Pons (tissue), 1 donor: ENCODE measurements at places on chromosomes 7 and 10.

- peak; percentile 65 for DNase-seq
These were observed 7.4 kb upstream of the APBB1IP start for GRCh38 chr10:26430641-26431163.

- no peak for DNase-seq
These were observed 146.4 kb upstream of the LYZL2 start for GRCh38 chr10:30775779-30776591.

DNA sequence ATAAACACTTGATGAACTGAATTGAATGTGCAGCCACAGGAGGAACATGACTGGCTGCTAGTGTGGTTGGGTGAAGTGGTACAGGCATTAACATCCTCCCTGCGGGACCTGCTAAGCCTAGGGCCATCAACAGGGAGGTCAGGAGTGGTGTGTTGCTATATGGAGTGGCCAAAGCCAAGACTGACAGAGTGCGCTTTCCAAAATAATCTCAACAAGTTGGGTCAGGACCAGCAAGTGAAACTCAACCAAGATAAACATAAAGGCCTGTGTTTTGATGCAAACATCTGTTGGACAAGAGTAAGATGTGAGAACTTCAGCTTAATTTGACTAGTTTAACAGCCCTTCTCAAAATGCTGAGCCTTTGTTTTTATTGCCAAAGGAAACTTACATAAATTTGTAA lies 97.7 kb downstream of the WDFY4 start:
- DNase-seq, result no peak

DNA sequence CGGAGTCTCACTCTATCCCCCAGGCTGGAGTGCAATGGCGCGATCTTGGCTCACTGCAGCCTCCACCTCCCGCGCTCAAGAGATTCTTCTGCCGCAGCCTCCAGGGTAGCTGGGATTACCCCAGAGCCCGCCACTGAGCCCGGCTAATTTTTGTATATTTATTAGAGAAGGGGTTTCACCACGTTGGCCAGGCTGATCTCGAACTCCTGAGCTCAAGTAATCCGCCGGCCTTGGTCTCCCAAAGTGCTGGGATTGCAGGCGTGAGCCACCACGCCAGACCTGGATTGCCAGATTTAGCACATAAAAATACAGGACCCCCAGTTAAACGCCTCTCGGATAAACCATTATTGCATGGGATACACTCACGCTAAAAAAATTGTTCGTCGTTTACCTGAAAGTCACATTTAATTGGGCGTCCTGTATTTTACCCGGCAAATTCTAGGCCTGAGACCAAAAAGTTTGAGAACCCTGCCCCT lies 375 bp upstream of the GATAD1 start:
- DNase-seq, result no peak

GRCh38 chr10:86959737-86960002 lies 1.3 kb downstream of the SNCG start:
- no peak for DNase-seq

DNA sequence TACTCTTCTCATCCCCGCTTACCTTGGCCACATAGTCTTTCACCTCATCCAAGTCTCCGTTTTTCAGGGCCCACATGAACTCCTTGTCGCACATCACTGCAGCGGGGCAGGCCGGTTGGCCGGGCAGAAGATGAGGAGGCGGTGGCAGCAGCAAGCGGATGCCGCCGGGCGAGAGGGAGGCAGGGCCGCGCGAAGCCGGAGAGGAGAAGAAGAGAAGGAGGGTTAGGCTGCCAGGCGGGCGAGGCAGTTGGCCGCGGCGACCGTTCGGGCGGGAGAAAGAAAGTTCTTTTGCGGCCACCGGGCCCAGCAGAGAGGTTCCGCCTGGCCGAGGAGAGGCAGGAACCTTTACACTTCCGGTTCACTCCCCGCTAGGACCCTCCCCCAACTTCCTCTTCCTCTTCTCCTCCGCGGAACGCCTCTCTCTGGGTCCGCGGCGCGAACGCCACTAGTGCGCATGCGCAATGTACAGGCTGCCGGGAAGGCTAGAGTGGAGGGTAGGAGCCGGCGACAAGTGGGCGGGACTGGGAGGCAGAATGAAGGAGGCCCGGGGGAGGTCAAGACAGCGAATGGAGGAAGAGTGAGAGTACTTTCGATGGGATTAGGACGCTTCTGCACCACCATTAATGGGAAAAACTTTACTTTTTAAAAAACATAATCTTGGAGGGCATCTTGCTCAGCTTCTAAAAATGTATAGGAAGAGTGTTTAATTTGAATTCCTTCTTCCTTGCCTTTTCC lies at the start of gene MTPN:
Gene MTPN (minus strand): TSS at position 353 of the 735 bp plus-strand sequence. CDS start 259 bp downstream, at position 94.
- peak; percentile 98 for DNase-seq

- no peak for DNase-seq
These were observed 84.9 kb upstream of the ADRB1 start for GRCh38 chr10:113958631-113959382.

GRCh38 chr10:72792288-72792687 lies 100.3 kb downstream of the MCU start:
- no peak for DNase-seq

DNA sequence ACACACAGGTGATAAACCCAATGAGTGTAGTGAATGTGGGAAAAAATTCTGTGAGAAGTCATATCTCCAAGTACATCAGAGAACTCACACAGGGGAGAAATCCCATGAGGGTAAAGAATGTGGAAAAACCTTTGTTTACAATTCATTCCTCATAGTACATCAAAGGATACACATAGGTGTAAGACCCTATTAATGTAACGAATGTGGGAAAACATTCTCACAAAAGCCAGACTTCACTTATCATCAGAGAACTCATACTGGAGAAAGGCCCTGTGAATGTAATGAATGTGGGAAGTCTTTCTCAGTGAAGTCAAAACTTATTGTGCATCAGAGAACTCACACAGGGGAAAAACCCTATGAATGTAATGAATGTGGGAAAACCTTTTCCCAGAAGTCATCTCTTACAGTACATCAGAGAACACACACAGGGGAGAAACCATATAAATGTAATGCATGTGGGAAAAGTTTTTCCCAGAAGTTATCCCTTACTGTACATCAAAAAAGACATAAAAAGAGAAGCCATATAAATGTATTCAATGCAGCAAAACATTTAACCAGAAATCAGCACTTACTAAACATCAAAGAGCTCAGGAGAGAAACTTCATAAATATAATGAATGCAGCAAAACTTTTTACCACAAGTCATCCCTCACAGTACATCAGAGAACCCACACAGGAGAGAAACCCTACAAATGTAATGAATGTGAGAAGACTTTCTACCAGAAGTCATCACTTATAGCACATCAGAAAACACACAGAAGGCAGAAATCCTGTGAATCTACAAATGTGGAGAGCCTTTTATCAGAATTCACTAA lies 49.8 kb downstream of the ZNF239 start:
- no peak for DNase-seq

DNA sequence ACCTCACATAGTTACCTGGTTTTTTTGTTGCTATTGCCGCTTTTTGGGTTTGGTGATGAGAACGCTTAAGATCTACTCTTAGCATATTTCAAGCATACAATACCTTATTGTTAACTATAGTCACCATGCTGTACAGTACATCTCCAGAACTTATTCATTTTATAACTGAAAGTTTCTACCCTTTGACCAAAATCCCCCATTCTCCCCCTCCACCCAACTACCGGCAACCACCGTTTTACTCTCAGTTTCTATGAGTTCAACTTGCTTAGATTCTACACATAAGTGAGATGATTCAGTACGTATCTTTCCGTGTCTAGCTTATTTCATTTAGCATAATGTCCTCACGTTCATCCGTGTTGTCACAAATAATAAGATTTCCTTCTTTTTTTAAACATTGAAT lies 86.7 kb upstream of the IL6 start:
- DNase-seq, result no peak

DNA sequence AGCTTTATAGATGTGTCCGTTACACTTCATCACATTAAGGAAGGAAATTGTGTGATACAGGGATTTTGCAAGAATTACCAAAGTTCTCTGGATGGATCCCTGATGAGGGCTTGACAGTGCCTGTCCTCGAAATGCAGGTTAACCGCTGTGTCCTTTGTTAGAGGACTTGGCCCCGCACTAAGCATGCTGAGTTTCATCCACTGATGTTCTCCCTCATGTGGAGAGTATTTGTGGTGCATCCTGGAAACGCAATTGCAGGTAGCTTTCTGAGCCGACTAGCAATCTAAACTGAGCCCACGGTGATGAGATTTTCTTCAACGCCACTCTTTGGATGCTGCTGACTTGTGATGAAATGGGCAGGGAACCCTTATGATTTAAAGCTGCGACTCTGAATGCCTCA lies 71.9 kb upstream of the STK17A start:
- no peak for DNase-seq

GRCh38 chr7:11750191-11750590 lies 81.8 kb downstream of the THSD7A start:
- no peak for DNase-seq

GRCh38 chr10:115968236-115968635 lies 304.8 kb downstream of the GFRA1 start:
- DNase-seq, result no peak

GRCh38 chr10:59954296-59954695 lies 47.9 kb upstream of the CCDC6 start:
- DNase-seq, result no peak

- DNase-seq, result no peak
These were observed 136.7 kb upstream of the CHST15 start for GRCh38 chr10:124229989-124230634.

GRCh38 chr7:96174812-96175211 lies 147.1 kb downstream of the SLC25A13 start:
- peak; percentile 88 for DNase-seq

DNA sequence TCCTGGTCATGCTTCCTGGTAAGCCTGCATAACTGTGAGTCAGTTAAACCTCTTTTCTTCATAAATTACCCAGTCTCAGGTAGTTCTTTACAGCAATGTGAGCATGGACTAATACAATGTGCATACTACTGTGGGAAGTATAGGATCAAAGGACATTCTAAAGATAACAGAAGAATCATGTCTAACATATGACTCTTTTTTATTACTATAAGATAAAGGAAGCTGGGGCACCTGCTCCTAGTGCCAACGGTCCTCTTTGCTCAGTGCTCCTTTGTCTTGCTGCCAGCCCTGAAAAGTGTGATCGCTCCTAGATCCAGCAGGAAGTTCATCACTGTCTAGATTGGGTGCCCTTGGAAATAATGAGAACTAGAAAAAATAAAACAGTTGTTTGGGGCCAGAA lies 143.3 kb upstream of the NOBOX start:
- no peak for DNase-seq

DNA sequence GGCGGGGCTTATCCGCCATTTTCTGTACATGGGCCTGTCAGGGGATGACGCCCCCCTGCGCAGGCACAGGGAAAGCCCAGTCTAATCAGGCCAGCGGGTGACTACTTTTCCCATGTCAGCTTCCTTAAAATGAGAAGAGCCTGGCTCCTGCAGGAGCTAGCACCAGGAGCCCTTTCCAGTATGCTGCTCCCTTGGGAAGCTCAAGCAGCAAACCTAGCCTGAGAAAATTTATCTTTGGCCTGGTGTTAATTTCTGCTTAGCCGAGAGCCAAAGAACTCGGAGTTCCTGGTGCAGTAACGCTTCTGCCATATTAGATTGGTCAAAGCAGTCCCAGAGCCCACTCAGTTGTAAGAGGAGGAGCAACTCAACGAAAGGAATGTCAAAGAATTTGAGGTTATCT lies 239.0 kb upstream of the PHYHIPL start:
- DNase-seq, result no peak

DNA sequence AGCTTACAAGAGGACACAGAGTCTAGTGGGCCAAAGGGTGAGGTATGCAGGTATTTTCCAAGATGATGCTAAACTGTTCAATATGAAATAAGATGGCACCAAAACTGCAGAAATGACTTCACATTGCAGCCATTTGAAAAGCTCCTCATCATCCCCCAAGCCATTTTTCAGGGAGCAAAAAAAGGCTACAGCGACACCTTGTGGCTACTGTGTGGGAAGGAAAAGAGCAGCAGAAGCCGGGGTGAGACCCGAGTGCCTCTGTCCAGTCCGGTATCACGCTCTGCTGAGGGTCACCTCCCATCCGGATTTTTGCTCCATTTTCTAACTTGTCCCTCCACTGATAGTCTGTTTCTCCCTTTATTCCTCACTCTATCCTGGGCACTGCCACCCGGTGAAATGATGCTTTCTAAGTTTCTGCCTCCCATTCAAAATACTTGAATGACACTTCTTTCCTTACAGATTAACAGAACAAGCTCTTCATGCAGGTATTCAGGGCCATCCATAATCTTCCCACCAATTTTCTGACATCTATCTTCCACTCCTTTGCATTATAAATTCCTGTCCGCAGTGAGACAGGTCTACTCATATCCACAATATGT lies 220.2 kb downstream of the DGKI start:
- peak; percentile 79 for DNase-seq

DNA sequence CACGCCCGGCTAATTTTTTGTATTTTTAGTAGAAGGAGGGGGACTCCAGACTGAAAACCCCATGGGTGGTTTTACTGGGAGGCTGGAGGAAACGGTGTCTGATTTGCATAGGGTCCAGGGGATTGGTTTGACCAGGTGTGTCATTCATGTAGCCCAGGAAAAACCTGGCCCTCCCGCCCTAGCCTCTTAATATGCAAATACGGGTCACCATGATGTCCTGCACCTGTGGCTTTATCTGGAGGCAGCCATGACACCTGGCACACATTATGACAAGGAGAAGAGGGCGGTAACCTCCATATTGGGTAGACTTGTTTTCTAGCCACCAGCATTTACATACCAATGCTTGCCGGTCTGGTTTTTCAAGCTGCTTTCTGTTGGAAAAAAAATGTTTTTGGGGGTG lies 68.0 kb downstream of the TRIL start:
- DNase-seq, result no peak

GRCh38 chr7:85407391-85407790 lies 220.5 kb upstream of the SEMA3D start:
- DNase-seq, result no peak

DNA sequence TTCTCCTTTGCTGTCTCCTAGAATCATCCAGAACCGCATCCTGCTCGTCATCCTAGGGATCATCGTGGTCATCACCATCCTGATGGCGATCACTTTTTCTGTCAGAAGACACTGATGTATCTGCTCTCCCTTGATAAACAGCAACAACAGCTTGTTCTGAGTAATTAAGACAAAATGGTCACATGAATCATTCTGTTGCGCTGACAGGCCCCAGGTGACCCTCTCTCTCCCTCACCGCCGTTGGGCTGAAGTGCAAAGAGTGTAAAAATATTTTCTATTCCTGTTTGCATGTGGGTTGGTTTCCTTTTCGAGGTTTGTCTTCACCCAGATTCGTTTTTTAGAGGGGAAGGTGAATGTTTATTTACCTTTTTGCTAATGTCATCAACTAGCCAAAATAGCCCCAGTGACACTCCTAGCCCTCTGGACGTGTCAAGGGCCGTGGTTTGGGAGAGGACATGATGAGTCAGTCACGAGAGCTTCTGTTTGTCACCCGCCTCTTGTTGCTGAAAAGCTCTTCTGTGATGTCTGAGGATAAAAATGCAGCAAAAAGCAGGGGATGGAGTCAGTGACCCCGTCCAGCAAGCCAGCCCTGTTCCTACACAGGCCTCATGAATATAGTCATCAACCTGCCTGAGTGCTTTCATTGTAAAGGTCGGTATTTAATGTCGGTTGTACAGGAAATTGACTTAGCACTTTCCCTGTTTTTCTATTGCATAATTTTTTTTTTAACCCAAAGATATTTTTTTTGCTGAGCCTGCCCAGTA lies 134.6 kb upstream of the TCF7L2 start:
- DNase-seq, result no peak
